ENCODE measurements at places on chromosomes 5 and 9.

- no peak for DNase-seq
These were observed 9.0 kb downstream of the CDH12 start for GRCh38 chr5:22844155-22844554.

- no peak for DNase-seq
These were observed 53.4 kb downstream of the OR2K2 start for GRCh38 chr9:111276431-111277128.

DNA sequence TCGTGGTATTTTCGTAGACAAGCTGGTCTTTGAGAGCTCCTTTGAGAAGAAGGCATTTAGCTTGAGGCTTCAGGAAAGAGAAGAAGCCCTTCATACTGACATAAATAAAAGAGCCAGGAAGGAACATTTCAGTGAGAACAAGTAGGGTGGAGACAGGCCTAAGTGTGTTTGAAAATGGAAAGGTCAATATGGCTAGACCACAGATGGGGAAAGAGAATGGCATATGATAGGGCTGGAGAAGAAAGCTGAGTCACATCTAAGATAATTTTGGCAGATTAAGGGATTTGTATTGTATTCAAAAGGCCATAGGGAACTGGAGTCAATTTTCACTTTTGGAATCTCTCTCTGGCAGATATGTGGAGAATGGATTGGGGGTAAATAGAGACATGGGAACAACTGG lies 374.9 kb downstream of the TMEM38B start:
- DNase-seq, result no peak

DNA sequence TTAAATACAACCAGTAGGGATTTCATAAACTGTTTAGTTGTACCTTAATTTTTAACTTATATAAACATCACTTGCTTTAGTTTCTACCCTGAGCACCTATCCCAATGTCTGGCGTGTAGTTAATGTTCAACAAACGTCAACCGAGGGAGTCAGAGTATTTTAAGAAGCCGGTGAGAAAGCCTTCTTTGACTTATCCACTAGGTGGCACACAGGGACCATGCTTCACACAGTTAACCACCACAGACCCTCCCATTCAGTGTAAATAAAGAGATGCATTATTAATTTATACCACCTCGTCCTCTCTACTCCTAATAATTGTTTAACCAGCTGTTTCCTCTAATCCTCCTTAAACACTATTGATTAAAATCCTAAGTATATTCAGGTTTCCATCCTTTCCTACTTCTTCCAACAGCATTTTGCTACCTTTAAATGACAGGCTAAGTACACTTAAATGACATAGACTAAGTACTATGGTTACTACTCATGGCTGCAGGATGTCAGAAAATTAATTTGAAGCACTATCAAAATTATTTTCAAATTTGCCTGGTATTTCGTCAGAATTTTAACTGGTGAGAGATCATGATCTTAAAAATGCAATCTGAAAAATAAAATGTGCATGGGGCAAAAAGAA lies 2.3 kb downstream of the HAPLN1 start:
- no peak for DNase-seq

DNA sequence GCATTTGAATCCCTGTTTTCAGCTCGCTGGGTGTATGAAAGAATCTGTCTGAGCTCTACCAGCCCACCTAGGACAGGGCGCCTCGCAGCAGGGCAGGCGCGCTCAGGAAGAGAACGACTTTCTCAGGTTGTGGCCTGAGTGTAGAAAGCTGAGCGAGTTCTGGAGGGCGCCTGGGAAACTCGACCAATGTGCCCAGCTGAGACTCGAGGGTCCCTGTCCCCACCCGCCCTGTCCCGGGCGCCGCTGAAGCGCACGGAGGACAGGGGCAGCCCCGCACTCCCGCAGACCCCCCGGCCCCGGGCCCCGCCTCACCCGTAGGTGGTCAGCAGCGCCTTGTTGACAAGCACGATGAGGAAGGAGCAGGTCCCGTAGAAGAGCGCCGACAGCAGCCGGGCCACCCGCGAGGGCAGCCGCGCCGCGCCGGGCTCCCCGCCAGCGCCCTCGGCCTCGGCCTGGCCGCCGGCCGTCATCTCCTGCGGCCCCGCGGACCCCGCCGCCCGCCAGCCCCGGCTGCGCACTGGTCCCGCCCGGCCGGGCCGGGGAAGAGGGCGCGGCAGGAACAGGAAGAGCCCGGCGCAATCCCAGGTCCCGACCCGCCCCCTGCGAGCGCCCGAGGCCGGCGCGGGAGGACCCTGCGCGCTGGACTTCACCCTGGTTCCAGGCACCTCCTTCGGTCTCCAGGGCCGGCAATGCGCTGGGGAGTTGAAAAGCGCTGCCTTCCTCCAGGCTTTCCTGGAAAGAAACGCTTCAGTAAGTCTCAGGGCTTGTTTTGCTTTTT lies at the start of gene SLC35D2:
Gene SLC35D2 (minus strand): TSS at position 547 of the 778 bp plus-strand sequence. CDS start 77 bp downstream, at position 470.
- peak; percentile 22 for DNase-seq

DNA sequence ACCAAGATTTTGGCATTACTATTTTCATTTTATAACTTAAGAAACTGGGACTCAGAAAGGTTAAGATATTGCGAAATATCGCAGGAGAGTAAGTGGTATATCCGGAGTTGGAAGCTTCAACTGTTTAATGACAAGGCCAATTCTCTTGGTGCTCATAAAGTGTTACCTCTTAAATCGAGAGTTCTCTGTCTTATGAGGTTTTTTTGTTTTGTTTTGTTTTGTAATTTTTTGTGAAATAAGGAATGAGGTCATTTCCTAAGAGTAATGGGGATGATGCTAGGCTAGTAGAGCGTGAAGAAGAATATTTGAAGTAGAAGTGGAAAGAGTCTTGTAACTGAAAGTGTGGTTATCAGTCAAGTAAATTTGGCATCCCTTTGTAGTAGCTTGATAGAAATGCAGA lies 183.2 kb upstream of the DAB2 start:
- DNase-seq, result no peak

- DNase-seq, result no peak
These were observed 454.1 kb upstream of the NUDT12 start for GRCh38 chr5:104016646-104017045.

DNA sequence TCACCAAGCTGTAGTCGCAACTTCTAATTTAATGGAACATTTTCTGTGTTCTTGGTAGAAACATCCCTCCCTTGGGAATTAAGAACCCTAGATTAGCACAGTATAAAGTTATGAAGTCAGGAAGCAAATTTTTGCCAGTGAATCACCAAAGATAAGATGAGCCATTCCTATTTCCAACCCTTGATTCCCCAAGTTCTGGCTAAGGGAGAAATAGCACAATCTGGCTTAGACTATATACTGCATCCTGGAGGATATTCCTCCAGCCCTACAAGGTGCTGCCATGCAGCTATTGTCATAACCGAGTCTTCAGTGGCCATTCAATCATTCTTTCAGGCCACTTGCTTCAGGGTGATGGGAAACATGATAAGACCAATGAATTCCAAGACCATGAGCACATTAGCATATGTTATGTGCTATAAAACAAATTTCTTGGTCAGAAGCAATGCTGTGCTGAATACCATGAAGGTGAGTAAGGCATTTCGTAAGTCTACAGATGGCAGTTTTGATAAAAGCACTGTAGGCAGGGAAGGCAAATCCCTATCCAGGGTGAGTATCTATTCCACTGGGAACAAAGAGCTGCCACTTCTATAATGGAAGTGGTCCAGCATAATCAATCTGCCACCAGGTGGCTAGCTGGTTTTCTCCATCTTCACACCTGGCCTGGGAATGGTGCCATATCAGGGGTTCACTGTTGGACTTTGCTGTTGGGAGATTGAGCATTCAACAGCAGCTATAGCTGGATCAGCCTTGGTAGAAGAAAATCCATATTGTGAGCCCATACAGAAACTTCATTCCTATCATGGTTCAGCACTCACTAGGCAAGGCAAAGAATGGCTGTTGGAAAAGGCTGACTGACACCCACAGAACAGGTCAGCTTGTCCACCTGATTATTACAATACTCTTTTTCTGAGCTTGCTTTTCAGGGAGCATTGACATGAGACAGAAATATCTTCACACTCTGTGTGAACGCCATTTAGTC lies 19.6 kb upstream of the ARL15 start:
- no peak for DNase-seq

DNA sequence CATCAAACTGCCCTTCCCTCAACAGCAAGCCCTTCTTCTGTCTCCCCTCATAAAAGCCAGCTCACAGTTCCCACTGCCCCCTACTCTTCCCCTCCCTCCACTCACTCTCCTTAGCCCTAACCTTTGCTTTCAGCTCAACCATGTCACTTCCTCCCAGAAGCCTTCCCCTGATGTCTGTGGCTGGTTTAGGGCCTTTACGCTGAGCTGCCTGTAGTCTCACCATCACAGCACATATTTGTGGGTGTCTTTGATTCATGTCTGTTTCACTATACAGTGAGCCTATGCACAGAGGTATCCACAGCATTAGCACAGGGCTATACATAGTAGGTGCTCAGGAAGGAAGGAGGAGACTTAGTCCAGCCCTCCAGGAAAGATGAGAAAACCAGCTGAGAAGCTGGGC lies 34.7 kb downstream of the C9orf50 start:
- DNase-seq, result no peak

DNA sequence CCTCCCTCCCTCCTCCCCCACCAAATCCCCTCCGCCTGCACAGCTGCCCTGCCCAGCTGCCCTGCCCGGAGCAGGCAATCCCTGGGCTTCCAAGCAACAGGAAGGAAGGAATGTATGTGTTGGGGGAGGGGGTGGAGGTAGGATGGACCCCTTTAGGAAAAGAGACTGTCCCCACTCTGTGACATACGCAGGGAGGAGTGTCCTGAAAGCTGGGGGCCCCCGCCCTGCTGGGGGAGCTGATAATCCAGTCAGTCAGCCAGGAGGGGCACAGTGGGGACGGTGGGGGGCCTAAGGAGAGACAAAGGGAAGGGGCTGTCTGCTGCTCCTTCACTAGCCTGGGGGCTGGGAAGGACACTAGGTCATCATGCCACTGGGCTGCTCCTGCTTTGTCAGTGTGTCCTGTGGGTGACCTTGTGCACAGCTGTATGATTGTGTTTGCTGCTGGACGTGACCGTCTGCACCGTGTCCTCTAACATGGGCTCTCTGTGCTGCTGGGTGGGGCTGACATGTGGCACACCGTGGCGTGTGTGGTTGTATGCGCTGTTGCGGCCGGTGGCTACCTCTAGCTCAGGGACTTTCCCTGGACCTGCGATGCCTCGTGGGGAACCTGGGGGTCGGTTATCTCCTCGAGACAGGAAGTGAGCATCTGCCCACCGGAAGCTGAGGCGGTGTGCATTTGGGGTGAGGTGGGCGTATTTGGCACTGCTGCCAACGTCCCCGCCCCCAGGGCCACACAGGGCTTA lies 3.0 kb downstream of the N4BP3 start:
- DNase-seq, result peak; percentile 64

GRCh38 chr5:148011398-148012137 lies 52.2 kb upstream of the SPINK5 start:
- no peak for DNase-seq

GRCh38 chr9:129118799-129119198 lies 7.6 kb downstream of the PTPA start:
- DNase-seq, result no peak

DNA sequence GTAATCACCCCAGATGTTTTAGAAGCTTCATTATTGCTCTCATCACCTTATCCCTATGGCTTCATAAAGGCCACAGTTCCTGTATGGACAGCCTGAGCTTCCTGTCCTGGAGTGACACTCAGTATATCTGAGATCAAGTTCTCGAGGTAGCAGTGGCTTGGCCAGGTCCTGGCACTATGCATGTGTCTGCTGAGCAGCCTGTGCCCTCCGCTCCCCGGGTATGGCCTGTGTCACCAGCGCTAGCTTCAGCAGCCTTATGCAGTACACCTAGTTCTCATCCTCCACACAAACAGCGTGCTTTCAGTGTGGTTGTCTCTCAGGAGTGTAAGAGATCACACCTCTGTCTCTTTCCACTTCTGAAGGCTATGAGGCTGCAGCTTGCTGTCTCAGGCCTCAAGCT lies 514.7 kb downstream of the DIRAS2 start:
- no peak for DNase-seq

- no peak for DNase-seq
These were observed 314.1 kb upstream of the PTGER4 start for GRCh38 chr5:40365342-40366330.

GRCh38 chr5:86880344-86880743 lies 262.6 kb downstream of the COX7C start:
- no peak for DNase-seq

GRCh38 chr5:123949807-123950340 lies 437.9 kb downstream of the CSNK1G3 start:
- DNase-seq, result no peak

- no peak for DNase-seq
These were observed 365.1 kb downstream of the ENC1 start for GRCh38 chr5:74275171-74275992.

- DNase-seq, result no peak
These were observed 9.0 kb downstream of the IL33 start for GRCh38 chr9:6224393-6225154.

DNA sequence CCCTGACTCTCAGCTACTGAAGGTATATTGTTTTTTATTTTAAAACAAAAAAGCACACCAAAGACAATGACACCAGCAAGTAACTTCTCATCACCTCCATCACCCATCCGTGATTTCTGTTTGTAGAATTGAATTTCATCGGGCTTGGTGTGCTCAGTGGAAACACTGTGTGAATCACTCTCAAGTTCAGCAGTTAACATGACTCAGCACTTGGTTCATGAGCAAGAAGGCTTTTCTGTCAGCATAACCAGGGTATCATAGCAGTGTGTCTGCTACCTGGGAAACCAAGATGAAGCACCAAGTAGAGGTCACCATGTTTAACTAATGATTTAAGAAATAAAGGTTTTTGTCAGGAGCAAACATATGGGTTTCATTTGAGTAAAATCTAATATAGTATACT lies 123.7 kb downstream of the INSYN2B start:
- DNase-seq, result no peak

GRCh38 chr5:375336-375920 lies 53.9 kb downstream of the AHRR start:
- peak; percentile 17 for DNase-seq

- DNase-seq, result no peak
These were observed 237.7 kb upstream of the MEF2C start for GRCh38 chr5:89120719-89121118.

- no peak for DNase-seq
These were observed 46.8 kb downstream of the CHSY3 start for GRCh38 chr5:129951039-129951438.

- no peak for DNase-seq
These were observed 11.4 kb upstream of the HAUS6 start for GRCh38 chr9:19113964-19114679.

- DNase-seq, result no peak
These were observed 115.6 kb upstream of the ALDH1B1 start for GRCh38 chr9:38276771-38277439.

DNA sequence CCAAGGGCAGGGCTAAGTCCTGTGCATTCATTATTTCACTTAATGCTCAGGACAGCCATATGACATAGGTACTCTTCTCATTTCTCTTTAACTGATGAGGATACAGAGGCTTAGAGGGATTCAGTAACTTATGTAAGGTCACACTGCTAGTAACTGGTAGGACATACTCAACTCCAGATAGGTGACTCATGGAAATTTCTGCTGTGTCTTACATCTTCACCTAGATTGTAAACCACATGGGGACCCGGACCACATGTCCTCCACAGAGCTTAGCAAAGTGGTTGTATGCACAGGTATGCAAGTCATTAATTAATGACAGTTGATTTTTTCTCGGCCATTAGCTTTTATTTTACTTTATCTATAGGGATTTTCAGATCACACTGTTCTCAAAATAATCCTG lies 29.3 kb downstream of the SLC1A1 start:
- peak; percentile 25 for DNase-seq
